ENCODE measurements at places on chromosomes 2 and 18.

DNA sequence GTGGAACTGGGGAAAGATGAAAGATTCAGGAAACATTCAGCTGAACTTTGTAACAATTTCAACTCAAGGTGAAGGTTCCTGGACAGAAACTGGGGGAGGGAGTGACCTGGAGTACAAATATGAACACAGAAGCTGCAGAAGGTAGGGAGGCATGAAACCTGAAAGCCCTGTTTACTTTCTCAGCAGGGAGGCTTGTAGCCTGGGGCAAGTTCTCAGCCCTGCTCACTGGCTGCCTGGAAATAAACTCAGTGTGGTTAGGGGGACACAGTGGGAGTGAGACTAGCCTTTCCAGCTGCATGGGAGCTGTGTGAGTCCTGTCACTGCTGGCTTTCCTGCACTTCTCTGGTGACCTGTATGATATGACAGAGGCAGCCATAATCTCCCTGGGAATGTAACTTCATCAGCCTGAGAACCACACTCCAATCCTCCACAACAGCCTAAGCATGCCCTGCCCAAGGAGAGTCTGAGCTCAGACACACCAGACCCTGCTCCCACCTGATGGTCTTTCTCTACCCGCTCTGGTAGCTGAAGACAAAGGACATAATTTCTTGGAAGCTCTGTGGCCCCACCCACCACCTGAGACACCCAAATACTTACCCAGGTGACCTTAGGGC, 77.0 kb downstream of the ZSWIM2 start:
- no peak for DNase-seq

DNA sequence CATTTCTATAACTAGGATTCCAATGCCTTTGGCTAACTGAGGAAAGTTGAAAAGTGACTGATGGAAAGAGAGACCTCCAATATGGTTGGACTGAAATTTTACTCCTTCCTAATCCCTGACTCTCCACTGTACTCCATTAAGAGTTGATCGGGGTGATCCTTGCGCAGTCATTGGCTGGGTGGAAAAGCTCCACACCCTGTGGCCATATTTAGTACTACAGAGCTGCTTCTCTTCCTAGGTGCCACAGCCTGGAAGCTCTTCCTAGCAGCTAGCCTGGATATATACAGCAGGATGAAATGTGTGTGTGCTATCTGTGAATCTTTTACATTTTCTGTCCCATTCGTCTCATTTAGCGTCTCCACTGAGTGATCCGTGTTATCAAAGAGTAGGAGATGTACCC, 71.2 kb downstream of the MEP1B start:
- DNase-seq: no peak

GRCh38 chr18:31498574-31499524, 872 bp downstream of the DSG2 start:
- no peak for DNase-seq

DNA sequence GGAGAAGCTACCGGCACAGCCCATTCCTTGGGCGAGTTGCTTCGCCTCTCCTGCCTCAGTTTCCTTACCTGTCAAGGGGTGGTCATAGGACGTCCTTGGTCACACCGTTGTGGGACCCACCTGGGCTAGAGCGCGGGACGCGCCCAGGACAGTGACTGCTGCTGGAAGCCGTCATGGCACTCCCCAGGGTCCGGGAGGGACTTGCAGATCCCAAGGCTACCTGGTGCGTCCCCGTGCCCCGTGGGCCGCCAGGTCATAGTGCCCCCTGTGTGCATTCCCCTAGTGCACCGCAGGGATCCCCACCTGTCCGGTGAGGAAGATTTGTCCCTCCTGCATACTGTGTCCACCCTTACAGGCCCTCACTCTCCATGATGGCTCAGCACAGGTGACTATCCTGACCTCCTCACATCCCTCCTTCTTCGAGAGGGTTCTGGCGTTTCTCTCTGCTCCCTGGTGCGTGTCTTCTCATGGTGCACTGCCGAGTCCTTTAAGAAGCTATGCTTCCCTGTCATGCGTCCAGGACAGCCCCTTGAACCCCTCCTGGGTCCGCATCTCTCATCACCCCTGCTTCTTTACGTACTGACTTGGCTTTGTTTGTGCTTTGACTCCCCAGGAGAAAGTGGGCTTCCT, 886 bp upstream of the STK25 start:
- DNase-seq: no peak

GRCh38 chr2:84052913-84053312, 406.2 kb downstream of the SUCLG1 start:
- no peak for DNase-seq

- no peak for DNase-seq
Observed at GRCh38 chr18:27942706-27943105, 234.2 kb downstream of the CDH2 start.
